ENCODE measurements at places on chromosomes 12 and 14. TPM values are rescaled to one million over a fixed set of nuclear protein-coding genes. Genes with fewer than 3 reads are reported as not detected.

DNA sequence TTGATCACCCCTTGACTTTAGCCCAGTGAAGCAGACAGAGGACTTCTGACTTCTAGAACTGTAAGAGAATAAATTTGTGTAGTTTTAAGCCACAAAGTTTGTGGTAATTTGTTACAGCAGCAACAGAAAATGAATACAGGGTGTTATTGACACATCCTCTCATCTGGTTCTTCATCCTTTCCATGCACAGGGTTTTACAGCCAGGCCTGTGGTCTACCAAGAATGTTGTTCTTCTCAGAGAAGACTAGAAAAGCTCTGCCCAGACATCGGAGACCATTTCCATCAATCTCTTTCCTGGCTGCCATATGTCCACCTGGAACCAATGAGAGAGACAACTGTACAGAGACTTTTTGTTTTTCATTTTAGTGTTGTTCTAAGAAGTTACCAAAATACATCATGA, 308.2 kb upstream of the AMIGO2 start:
- H3K27ac ChIP-seq: no peak overlapping the region
- peaks cover 7% of the 10 kb centered on the region for H3K4me1 ChIP-seq
- DNase-seq: no peak
- H3K27me3 ChIP-seq: no peaks in the 10 kb centered on the region
- no peaks in the 10 kb centered on the region for H3K36me3 ChIP-seq
- no peak overlapping the region for H3K4me3 ChIP-seq

DNA sequence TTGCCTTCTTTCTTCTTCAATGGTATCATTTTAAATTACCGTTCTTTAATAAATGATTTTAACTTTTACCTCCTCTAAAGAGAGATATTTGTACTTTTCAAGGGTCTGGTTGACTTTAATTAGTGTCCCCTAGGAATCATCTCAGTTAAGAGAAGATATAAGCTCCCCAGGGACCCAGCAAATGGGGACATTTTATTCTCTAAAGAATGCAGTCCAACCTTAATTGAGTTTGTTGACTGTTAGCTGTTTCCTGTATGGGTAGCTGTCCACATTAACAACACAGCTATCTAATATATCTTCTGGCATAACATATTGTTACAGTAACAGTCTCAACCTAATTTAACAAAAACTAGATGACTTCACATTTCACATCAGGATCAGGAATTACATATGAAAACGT, 241.6 kb upstream of the NPAS3 start:
- no peak overlapping the region for H3K4me3 ChIP-seq
- DNase-seq: no peak
- no peaks in the 10 kb centered on the region for H3K4me1 ChIP-seq
- no peaks in the 10 kb centered on the region for H3K36me3 ChIP-seq

DNA sequence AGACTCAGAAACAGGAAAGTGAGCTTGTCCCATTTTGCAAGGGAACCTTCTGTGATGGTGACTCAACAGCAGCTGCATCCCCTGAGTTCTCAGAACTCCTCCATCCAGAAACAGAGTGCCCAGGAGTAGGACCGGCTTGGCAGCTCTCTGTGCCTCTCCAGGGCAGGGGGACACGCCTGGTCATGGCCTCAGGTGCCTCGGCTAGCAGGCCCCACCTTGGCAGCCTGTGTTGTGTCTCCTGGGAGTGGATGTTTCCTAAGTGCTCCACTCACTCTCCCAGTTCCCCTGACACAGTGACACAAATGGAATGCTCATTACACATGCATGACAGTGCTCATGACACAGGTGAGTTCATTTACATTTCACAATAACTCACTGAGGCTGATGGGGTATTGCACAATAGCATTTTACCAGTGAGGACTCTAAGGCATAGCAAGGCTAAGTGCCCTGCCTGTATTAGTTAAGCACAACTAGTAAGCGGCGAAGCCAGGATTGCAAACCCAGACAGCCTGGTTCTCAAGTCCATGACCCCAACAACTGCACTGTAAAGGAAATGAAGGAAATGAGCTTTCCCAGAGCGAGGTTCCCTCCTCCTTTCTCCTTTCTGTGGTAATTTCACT, 47.4 kb downstream of the CALM1 start:
- no peak overlapping the region for H3K4me3 ChIP-seq
- H3K4me1 ChIP-seq: no peaks in the 10 kb centered on the region
- no peaks in the 10 kb centered on the region for H3K27me3 ChIP-seq
- H3K36me3 ChIP-seq: no peaks in the 10 kb centered on the region

- peaks cover 39% of the 10 kb centered on the region for H3K27me3 ChIP-seq
- no peak overlapping the region for H3K4me3 ChIP-seq
- peaks cover 17% of the 10 kb centered on the region for H3K4me1 ChIP-seq
- no peak for DNase-seq
These were observed 3.6 kb upstream of the HRK start for GRCh38 chr12:116884871-116885270.

DNA sequence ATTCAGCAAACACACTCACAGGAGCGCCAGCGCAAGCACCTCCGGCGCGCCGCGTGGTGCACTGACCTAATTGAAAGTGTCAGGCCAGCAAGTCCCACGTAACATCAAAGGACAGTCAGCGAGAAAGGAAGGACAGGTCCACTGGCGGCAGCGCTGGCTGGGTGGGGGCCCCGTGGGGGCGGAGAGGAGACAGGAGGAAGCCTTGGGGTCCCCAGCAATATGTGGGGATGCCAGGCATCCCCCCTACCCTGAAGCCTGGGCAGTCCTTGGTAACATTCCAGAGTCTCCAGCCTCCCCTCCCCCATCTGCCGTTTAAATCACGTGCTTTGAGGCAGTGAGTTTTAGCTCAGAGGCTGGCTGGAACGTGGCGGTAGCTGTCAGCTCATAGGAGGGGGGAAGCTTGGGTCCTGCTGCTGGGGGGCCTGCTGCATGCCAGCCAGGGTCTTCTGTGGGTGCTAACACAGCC, 159.2 kb downstream of the CALM1 start:
- no peaks in the 10 kb centered on the region for H3K36me3 ChIP-seq
- no peak for DNase-seq
- no peak overlapping the region for H3K27ac ChIP-seq
- peaks cover 13% of the 10 kb centered on the region for H3K4me1 ChIP-seq
- peak overlapping the region; percentile 31 for H3K4me3 ChIP-seq
- no peaks in the 10 kb centered on the region for H3K27me3 ChIP-seq

DNA sequence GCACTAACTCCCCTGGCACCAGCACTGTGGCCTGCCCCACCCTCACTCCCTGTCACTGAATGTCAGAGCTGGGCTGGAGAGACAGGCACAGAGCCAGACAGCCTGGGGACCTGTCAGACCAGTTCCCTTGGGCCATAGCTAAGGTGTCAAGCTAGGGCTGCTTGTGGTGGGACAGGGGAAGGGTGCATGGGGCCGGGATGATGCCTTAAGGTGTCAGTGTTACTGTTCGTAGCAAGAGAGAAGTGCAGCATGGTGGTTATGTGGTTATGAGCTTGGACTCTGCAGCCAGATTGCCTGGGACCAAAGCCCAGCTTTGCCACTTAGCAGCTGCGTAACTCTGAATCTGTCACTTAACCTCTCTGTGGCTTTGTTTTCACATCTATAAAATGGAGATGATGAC, 3.8 kb downstream of the RAPGEF3 start:
- H3K4me1 ChIP-seq: peaks cover 65% of the 10 kb centered on the region
- H3K4me3 ChIP-seq: peak overlapping the region; percentile 67

DNA sequence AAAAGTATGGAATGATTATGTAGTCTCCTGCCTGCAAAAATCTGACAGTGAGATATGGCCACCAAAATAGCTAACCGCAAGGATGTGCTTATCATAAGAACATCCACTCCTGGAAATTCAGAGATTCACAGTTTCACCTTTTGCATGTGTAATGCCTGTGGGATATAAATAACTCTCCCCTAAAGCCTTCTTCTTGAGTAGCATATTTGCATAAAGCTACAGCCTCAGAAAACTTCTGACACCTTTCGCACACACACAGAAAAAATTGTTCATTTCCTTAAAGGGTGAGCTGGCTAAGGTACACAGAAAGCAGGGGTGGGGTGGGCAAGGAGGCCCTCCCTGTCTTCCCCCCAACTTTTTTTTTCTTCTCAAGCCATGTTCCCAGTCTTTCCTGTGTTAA, 3.1 kb upstream of the IGF1 start:
- H3K4me1 ChIP-seq: peaks cover 13% of the 10 kb centered on the region
- no peak for DNase-seq
- H3K27me3 ChIP-seq: no peaks in the 10 kb centered on the region
- H3K4me3 ChIP-seq: no peak overlapping the region
- H3K36me3 ChIP-seq: no peaks in the 10 kb centered on the region
- H3K27ac ChIP-seq: no peak overlapping the region

GRCh38 chr14:64069634-64070359, 217.0 kb downstream of the SYNE2 start:
- H3K4me3 ChIP-seq: no peak overlapping the region
- no peak overlapping the region for H3K27ac ChIP-seq
- DNase-seq: no peak
- H3K27me3 ChIP-seq: no peaks in the 10 kb centered on the region

DNA sequence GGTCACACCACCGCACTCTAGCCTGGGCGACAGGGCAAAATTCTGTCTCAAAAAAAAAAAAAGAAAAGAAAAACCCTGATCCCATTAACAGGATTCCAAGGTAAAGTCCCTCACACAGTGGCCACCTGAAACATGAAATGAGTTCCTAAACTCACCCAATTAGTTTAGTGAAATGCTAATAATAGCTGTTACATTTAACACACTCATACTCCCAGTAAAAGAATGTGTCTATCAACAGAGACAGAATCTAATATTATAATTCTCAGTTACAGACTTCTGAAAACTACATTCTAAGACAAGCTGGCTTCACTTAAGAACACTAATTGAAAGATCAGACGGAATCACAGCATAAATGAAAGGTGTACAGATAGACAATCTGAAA, 44.2 kb downstream of the DUSP16 start:
- no peaks in the 10 kb centered on the region for H3K27me3 ChIP-seq
- H3K4me3 ChIP-seq: no peak overlapping the region
- peaks cover 42% of the 10 kb centered on the region for H3K36me3 ChIP-seq
- no peak overlapping the region for H3K27ac ChIP-seq

The TMTC1 gene
- 37.4 TPM for total RNA-seq

The EML5 gene
- total RNA-seq: 2.3 TPM

The HOXC12 gene
- not detected for total RNA-seq

The MDGA2 gene
- total RNA-seq: not detected

The SMIM41 gene
- 6.1 TPM for total RNA-seq

The CLEC6A gene
- 2.0 TPM for total RNA-seq

The DYNC1H1 gene
- total RNA-seq: 432 TPM

The CLEC4D gene
- 1.1 TPM for total RNA-seq

The OR4E2 gene
- total RNA-seq: not detected

The SLC39A5 gene
- 0.87 TPM for total RNA-seq
